ENCODE measurements at places on chromosomes 1 and 21. TPM values are rescaled to one million over a fixed set of nuclear protein-coding genes. Genes with fewer than 3 reads are reported as not detected.
A peak's percentile ranks its signal among the peaks of the same experiment; 100 is the strongest.

Gene DNAH14
- total RNA-seq, result not detected

Gene NUCKS1
- 101 TPM for total RNA-seq

Gene MSH4
- total RNA-seq, result 0.43 TPM

Gene OR14K1
- total RNA-seq, result not detected

Gene CYB5RL
- total RNA-seq, result 10.3 TPM

Gene COL18A1
- 53.8 TPM for total RNA-seq

Gene PLA2G2F
- not detected for total RNA-seq

Gene C1QTNF12
- total RNA-seq, result 4.2 TPM

DNA sequence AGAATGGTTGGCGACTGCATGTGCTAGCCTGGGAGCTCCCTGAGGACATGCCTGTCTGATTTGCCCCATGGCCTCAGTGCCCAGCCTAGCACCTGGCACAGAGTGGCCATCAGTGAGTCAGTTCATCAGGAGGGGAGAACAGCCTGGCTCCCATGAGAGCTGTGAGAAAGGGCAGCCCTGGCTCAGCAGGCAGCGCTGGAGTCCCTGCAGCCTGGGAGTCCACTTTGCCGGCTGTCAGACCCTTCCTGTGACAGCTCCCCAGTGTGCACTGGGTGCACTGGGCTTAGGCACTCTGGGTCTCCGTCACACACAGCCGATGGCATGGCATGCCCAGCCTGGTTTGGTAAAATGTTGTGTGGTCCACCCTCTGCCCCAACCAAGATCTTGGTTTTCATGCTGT is 28.7 kb downstream of the LDLRAP1 start:
- no peak for DNase-seq

DNA sequence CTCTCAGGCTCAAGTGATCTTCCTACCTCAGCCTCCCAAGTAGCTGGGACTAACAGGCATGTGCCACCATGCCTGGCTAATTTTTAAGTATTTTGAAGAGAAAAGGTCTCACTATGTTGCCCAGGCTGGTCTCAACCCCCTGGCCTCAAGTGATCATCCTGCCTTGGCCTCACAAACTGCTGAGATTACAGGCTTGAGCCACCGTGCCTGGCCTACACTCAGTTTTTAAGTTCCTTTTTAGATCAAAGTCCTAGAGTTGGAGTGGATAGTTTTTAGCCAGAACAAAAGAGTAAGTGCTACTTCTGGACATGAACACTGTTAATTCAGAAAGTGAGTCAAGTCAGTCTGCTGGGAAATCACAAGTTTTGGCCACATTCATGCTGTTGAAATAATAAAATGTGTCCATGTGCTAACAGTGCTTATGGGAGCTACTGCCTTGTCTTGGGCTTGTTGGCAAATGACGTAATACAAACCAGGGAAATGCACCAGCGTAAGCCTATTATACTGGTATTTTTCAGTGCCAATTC is 84.2 kb downstream of the NDUFS5 start:
- DNase-seq, result no peak

DNA sequence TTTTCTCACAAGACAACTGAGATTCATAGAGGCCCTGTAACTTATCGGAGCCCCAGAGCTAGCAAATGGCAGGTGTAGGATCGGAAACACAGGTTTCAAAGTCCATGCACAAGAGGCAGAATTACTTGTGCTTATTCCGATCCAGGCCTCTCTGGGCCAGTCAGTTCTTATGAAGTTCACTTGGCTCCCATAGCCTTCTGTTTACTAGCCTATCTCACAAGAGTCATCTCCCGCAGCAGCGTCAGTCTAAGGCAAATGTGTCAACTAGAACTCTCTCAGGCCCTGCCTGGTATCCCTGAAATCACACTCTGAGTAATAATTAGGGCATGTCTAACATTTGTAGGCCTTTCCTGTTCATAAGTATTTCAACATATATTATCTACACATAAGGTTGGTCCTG is 43.3 kb downstream of the PHC2 start:
- DNase-seq, result no peak

DNA sequence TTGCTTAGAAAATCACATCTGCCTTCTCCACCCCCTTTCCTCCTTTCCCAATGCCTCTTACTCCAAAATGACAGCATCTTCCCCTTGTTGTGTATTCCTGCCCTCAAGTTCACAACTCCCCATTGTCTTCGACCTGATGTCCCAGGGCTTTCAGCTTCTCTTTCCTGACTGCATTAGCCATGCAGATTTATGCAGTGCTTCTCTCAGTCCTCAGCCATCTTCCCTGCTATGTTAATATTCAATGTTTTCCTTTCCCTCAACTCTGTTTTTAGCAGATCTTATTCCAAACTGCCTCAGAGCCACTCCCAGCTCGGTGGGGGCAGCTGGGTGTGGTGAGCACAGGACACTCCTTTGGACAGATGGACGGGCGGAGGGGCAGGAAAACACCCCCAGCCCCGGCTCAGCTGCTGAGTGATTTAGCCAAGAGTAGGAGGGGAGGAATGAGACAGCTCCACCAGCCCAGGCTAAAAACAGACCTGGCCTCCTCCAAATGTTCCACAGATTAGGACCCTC is 71.0 kb downstream of the CD2 start:
- no peak for DNase-seq

- DNase-seq, result no peak
These were observed 3.9 kb downstream of the SYPL2 start for GRCh38 chr1:109470245-109470644.

- no peak for DNase-seq
These were observed 35.1 kb downstream of the LHX4 start for GRCh38 chr1:180265201-180265600.

DNA sequence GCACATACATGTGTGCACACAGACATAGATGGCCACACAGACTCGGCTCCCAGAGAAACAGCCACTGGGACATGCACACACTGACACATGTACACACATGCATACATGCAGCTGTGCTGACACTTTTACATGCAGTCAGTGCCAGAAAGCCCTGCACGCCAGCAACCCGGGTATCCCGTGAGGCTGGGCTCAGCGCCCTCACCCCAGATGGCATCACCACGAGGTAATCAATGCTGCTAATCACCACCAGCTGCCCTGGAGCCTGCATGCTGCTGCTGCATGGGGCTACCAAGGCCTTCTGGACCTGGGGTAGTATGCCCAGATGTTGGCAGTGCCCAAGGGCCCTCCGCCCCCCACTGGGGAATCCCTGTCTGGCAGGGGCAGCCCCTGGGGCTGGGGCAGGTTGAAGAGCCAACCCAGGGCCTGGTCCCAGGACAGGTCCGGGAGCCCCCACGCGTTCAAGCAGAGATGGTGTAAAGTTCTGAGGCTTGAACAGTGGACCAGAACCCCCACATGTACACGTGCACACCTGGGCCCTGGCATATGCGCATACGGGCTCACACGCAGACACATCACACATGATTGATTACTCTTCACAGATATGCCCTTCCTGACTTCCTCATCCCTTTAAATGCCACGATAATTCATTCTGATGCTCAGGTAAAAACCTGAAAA is 2.7 kb upstream of the COL16A1 start:
- DNase-seq, result no peak

- no peak for DNase-seq
These were observed 465.2 kb downstream of the NCAM2 start for GRCh38 chr21:21463456-21463855.

GRCh38 chr1:162347281-162347680 is 29.4 kb downstream of the SPATA46 start:
- no peak for DNase-seq

- DNase-seq, result no peak
These were observed 2.4 kb downstream of the SSBP3 start for GRCh38 chr1:54403808-54404261.

- DNase-seq, result peak; percentile 84
These were observed 7.7 kb downstream of the PADI1 start for GRCh38 chr1:17212487-17213121.

GRCh38 chr1:94309216-94309615 is 71.8 kb upstream of the ARHGAP29 start:
- no peak for DNase-seq

- no peak for DNase-seq
These were observed 13.7 kb downstream of the NMNAT2 start for GRCh38 chr1:183404476-183404875.

GRCh38 chr1:178530502-178530901 is 17.6 kb downstream of the TEX35 start:
- no peak for DNase-seq

DNA sequence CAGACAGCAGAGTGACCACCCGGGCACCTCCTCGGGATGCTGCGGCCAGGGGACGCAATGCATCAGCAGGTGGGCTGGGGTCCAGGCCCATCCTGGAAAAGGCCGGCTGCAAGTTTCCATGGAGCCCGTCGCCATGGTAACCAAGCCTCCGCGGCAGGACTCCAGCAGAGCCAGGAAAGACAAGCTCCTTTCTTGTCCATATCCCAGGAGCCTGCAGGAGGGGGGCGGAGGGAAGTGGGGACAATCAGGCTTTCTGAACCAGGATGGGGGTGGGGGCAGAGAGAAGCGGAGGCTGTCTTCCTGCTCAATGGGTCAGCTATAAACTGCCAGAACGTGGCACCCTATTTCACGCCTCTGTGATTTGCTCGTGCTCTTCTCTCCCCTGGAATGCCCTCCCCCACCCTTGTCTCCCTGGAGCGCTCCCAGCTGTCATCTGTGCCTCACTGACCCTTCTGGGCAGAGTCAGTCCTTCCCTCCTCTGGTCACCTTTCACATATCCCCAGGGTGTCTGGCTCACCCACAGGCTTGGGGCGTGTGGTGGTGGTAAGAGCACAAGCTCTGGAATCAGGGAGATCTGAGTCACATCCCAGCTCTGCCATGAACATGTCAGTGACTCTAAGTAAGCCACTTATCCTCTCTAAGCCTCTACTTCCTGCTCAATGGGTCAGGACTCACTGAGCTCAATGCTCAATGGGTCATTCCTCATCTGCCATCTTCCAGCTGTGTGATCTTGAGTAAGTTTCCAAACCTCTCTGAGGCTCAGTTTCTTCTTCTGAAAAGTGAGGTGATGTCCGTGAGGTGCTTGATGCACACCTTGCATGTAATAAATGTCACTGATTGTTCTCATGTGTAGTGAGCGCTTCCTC is 58.9 kb upstream of the LAPTM5 start:
- no peak for DNase-seq

All from T-cell (primary cell).